ENCODE measurements at places on chromosomes 16 and 17. TPM values are rescaled to one million over a fixed set of nuclear protein-coding genes. Genes with fewer than 3 reads are reported as not detected.

DNA sequence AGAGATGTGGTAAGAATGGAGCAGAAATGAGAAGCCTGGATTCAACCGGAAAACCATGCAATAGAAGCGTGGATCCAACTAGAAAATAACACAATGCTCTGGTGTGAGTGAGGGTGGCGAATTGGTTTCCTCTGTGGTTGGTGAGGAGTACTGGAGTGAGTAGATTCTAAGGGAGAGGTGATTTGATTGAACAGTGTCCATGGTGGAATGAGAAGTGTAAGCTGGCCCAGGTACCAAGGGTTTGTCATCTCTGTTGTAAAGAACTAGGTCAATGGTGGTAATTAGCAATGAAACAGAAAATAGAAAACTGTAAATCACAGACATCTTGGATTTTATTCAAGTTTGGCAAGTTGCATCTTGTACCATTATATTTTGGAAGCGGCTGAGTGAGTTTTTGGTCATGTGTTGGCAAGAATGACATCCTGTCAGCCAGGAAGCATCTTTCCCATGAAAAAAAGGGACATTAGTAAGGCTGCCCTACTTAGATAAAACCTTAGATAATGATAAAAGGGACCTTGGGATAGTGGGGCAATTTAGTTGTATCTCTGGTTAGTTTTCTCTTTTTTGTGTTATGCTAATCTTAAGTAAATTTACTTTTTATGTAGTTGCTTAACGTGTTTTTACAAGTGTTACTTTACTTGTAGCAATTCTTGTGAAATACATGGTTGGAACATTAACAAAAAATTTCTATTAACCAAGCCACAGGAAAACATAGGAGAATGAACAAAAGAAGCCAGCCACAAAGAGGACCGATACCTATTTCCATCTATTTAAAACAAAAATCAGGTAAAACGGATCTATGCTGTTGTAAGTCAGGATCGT is 20.9 kb downstream of the HSD17B2 start:
- DNase-seq = no peak

GRCh38 chr17:77959926-77960521 is 1.5 kb downstream of the TNRC6C start:
- no peak for DNase-seq

The KRT33A gene
- not detected for polyA plus RNA-seq

DNA sequence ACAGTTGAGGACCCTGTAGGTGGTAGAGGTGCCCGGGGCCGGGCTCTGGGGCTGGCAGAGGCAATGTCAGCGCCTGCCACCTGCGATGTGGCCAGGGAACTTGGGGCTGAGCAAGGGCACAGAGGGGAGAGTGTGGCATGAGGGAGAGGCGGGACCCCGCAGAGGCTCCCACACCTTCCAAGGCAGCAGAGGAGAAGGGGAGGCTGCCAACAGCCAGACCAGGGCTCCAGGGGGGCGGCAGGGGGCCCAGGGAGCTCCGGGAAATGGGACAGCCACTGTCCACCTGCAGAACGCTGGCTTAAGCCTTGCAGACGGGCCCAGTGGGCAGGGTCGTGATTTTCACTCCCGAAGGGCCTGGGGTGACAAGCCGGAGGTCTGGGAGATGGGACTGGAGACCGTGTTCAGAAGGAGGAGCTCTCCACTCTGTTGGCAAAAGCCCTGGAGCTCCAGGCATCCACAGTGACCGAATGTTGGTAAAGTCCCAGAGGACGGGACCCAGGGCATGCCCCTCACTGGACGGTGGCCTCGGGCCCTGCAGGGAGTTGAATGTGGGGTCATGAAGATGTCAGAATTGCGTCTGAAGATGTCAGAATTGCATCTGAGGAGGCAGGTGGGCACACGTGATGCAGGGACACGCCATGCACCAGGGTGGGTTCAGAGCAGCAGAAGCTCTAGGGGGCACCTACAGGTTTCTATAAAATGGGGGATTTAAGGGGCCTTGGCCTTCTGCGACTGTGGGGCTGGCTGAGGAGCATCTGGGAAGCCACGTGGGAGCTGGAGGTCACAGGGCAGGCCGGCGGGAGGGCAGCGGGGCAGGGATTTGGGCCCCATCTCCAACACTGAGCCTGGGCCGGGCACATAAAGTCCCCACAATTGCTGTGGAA is 18.6 kb downstream of the CD7 start:
- DNase-seq = no peak

DNA sequence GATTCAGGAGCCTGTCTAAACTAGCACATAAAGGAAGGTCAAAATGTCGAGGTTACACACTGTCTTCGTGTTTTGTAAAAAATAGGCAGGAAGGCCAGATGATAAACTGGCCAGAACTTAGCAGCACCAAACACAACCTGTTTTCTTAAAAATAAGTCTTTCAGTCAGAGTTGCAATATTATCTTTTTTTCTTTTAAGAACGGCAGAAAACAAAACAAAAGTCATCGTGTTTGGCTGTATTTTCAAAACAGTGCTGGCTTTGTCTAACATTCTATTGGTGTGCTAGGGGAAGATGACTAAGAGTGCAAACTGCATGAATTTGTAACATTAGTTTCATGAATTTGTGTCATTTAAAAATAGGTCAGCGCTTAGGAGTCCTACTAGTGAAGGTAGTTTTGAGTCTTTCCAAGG is 5.3 kb downstream of the MAF start:
- DNase-seq = no peak
